M059J (cell line): ENCODE measurements at places on chromosomes 1 and 21. TPM values are rescaled to one million over a fixed set of nuclear protein-coding genes. Genes with fewer than 3 reads are reported as not detected.

NBPF4 gene
- not detected in 2 replicates for total RNA-seq

DNA sequence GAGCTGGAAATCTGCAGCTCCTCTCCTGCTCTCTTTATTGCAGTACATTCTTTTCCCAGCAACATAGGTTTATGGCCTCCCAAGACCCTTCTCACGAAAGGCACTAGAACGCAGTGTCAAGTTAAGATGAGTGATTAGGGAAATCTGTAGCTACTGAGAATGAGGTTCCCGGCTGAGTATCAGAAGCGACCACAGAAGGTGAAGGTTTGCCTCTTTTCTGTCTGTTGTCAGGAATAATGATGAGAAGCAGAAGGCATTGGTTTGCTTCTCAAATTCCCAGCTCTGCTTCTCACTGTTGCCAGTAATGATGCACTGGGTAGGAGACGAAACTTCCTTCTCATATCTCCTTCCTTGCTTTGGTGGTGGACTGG lies 128.4 kb downstream of the NTMT2 start:
- DNase-seq = no peak

- no peak for DNase-seq
Observed at GRCh38 chr21:43758111-43758641, 17.9 kb downstream of the CSTB start.

DNA sequence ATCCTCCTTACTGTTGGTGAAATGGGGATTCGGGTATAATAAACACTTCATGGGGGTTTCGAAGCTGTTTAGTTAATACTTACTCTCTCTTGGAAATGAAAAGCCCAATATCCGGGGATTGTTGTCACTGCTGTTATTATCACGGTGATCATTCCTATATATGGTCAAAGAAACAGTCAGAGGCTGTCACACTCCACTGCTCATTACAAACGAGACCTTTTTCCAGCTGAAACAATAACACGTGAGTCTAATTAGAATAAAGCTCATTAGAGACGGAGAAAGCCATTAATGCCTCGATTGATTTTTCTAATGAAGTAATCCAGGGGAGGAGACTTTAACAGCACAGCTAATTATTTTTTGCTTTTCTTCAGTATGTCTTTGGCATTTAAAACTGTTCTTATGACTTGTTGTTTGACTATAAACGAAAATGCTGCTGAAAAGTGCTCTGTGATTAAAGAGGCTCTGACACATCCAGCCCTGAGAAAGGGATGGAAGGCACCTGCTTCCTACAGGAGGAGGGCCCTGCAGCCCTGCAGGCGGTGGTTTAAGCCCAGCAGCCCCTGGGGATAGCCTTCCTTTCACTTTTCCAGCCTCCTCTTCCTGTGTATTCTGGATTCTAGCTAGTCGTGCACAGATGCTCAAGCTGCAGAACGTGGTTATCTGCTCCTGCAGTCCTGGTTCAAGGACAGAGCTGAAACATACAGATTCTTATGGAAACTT lies 143.6 kb downstream of the EDEM3 start:
- no peak for DNase-seq

- DNase-seq = peak; percentile 67
Observed at GRCh38 chr21:35090403-35090802, 41.3 kb upstream of the RUNX1 start.
